ENCODE measurements at places on chromosomes 2 and 18. TPM values are rescaled to one million over a fixed set of nuclear protein-coding genes. Genes with fewer than 3 reads are reported as not detected.
A peak's percentile ranks its signal among the peaks of the same experiment; 100 is the strongest.

The C2orf74 gene
- polyA plus RNA-seq: 24.3 TPM

The CDCA7 gene
- polyA plus RNA-seq: 30.1 TPM

The DSC2 gene
- polyA plus RNA-seq: 32.1 TPM

The TBR1 gene
- polyA plus RNA-seq: not detected

The DYNAP gene
- polyA plus RNA-seq: 0.07 TPM

The CPLX4 gene
- not detected for polyA plus RNA-seq

- peaks cover 20% of the 10 kb centered on the region for H3K4me1 ChIP-seq
- DNase-seq: no peak
- H3K27ac ChIP-seq: peak overlapping the region; percentile 80
- H3K36me3 ChIP-seq: no peaks in the 10 kb centered on the region
Measured at GRCh38 chr18:76494231-76495005, 624 bp downstream of the ZNF516 start.

- H3K4me3 ChIP-seq: no peak overlapping the region
- H3K4me1 ChIP-seq: peaks cover 8% of the 10 kb centered on the region
- no peaks in the 10 kb centered on the region for H3K36me3 ChIP-seq
- no peak for DNase-seq
Measured at GRCh38 chr2:216732334-216732733, 37.0 kb upstream of the IGFBP5 start.

DNA sequence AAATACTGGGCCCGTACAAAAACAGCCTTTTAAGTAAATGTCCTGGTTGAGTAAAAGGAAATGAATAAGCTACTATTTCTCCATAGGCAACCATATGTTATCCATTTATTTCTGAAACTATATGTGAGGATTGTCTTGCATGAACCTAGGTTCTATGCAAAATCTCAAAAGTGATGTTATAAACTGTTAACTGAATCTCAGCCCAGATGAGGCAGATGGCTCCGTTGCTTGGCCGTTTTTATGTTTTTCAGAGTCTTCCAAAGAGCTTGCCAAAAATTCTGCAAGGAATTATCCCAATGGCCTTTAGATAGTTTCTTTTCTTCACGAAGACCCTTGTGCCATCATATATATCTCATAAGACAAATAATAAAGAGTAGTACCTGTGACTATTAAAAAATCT, 1669.5 kb upstream of the DDX18 start:
- no peaks in the 10 kb centered on the region for H3K4me1 ChIP-seq
- DNase-seq: no peak
- H3K27me3 ChIP-seq: no peaks in the 10 kb centered on the region
- no peaks in the 10 kb centered on the region for H3K36me3 ChIP-seq

DNA sequence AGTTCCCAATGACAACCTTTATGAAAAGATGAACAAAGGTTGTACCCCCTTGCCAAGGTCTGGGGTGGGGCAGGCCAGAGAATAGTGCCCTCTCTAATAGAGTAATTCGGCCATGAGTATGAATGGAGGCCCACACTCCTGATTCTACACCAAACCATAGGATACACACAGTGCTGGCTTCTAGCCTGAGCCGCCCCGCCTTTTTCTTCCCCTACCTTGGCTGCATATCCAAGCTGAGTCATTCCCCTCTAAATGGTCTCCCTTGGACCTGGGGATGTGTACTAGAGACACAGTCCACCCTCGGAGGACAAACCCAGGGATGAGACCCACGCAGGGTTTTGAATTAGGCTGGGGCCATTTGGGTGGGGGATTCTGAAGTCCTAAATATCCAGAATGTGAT, 107.2 kb upstream of the CAPN13 start:
- H3K27me3 ChIP-seq: no peaks in the 10 kb centered on the region
- no peak overlapping the region for H3K4me3 ChIP-seq
- no peak overlapping the region for H3K27ac ChIP-seq

GRCh38 chr2:100821255-100821910, 1.4 kb downstream of the NPAS2 start:
- peak overlapping the region; percentile 76 for H3K4me3 ChIP-seq
- peaks cover 27% of the 10 kb centered on the region for H3K4me1 ChIP-seq
- H3K27ac ChIP-seq: peak overlapping the region; percentile 53
- H3K36me3 ChIP-seq: peaks cover 2% of the 10 kb centered on the region

- H3K4me3 ChIP-seq: no peak overlapping the region
- H3K4me1 ChIP-seq: peaks cover 4% of the 10 kb centered on the region
- H3K27me3 ChIP-seq: no peaks in the 10 kb centered on the region
Measured at GRCh38 chr2:239285071-239285931, 115.5 kb downstream of the HDAC4 start.

DNA sequence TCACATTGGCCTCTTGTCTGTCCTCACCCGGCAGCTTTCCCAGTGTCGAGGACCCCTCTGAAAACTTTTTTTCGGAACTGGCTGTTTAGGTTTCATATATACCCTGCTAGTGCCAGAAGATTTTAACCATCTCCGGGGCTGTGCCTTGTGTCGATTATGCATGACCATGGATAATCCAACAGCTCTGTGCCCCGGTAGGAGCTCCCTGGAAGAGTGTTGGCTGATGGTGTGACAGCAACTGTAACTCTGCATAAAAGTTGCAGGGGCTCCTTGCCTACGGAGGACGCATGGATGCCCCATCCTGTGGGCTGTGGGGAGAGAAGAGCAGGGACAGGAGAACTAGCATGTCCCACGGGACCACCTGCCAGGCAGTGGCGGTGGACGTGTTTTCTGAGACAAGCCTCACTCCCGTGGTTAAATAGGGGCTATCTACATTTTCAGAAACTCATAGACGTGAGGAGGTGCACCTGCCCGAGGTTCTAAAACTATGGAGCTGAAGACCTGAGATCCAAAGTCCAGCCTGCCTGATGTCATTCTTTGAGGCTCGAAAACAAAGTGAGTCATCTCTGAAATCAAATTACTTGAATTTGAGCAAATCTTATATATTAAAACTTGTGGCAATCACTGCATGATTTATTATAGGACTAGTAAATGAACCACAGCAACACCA, 437.2 kb upstream of the HS6ST1 start:
- H3K27ac ChIP-seq: no peak overlapping the region
- H3K27me3 ChIP-seq: no peaks in the 10 kb centered on the region
- H3K4me1 ChIP-seq: no peaks in the 10 kb centered on the region
